CD4-positive, alpha-beta T cell treated with Interleukin-12 subunit alpha and Interleukin-12 subunit beta, for 1 hour (primary cell): ENCODE measurements at places on chromosomes 12 and 14.
A peak's percentile ranks its signal among the peaks of the same experiment; 100 is the strongest.

GRCh38 chr12:110998165-110998564 lies 77.8 kb upstream of the MYL2 start:
- no peak for DNase-seq

DNA sequence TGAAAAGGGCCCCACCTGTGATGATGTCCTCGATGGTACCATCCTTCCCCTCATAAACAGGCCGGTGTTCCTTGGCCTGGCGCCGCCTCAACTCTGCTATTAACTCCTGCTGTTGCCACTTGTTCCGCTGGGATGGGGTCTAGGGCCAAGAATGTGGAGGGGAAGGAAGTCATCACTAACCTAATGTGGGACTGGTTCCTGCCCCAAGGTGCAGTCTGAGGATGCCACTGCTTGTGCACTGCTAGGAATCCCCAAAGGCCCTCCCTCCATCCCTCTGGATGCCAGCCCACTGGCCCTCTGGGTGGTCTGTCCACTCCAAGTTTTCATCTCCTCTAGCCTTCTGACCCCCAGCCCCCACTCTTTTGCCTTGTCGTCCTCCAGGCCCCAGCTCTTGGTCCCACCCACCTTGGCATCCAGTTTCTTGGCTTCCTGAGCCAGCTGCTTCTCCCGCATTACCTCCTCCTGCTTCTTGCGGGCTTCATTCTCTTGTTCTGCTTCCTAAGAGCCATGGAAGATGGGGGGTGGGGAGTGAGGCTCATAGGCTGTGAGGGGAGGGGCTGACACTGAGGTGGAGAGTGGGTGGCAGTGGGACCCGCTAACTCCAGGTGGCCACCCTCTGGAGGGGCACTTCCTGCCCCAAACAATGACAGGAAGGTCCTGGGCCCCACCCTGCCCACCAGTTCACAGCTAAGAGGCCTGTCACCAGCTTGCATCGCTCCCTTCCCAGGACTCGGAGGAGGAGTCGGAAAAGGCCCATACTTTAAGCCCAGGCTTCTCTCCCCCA lies 23.7 kb downstream of the PRPF40B start:
- DNase-seq = no peak

DNA sequence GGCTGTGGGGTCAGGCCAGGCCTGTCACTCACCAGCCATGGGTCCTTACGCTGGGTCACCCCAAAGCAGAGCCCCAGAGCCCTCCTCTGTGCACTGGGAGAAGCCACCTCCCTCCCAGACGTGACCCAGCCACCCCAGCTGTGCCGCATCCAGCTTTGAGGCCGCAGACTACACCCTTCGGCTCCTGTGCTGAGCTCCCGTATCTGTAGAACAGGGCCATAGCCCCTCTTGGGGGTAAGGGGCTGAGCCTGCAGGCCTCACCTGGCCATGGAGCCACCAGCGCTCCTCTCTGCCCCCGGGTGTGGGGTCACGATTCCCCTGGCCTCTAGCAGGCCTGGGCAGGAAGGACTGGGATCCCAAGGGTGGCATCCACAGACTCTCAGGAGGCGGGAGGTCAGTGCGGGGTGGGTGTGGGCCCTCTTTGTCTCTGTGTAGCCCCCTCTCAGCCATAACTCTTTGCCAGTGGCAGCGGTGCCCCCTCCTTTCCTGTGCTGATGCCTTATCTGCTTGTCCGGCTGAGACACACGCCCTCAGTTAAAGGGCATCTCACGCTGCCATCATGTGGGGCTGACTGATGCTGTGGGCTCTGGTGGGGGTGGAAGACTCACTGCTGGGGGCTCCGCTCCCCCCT lies 16.3 kb downstream of the ASPG start:
- no peak for DNase-seq

GRCh38 chr12:107079172-107080011 lies 14.0 kb downstream of the CRY1 start:
- peak; percentile 45 for DNase-seq

DNA sequence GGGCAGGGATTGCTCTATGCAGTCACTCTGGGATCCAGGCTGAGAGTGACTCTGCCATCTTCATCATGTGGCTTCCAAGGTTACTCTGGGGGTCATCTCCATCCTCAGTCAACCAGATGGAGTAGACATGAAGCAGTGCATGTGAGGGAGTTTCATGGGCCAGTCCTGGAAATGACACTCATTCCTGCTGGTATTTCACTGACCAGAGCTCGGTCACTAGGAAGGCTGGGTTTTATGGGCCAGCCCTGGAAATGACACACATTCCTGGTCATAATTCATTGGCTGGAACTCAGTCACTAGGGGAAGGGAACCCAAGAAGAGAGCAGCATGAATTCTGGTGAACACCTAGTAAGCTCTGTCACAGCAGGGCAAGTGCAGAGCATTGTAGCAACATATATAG lies 144.7 kb downstream of the SMOC1 start:
- DNase-seq = no peak

DNA sequence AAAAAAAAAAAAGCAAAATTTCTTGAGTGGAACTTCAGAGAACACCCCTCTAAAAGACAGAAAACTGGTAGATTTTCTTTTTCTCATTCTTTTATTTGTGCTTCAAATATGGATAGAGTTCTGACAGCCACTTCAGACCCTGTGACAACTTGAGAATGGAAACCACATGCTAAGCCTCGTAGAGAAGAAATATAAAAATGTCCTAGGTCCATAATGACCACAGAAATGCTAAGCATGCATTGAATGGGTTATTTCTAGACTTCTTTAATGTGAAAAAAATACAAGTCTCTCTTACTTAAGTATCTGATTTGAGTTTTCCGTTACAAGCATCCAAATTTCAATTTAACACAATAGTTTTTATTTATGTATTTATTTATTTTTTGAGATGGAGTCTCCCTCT lies 28.3 kb upstream of the DIO2 start:
- DNase-seq = no peak

DNA sequence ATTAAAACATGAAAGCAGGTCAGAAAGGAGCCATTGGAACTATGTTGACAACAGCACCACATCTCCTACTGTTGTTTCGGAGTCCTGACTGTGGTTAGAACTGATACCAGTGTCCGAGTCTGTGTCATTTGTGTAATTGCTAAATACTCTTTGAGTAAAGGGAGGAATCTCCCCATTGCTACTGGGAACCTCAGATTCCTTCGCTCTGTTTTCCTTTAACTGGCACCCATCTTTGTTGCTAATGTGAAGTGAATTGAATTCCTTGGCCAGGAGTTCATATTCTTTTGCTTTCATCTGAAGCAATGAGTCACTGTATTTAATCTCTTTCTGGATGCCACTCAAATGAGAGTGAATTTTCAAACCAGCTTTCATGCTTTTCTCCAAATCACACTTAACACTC lies 31.5 kb downstream of the RASSF9 start:
- no peak for DNase-seq

GRCh38 chr14:93537951-93538350 lies 107.2 kb downstream of the UNC79 start:
- DNase-seq = no peak

DNA sequence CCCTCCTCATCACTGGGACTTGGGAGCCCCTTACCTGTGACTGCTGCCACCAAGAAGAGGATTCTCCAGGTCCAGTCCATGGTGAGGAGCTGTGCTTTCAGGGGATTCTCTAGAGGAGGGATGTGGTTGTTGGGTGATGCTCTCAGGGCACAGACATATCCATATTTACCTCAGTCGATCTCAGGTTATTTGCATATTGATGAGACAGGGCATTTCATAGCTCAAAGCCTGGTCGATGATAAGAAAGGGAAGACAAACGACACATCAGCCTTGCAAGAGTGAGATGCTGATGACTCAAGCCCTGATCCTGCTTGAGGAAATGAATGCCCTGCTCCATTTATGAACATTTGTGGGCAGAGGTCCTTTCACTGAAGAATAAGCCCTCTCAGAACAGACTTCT lies 981.0 kb downstream of the TMEM121 start:
- peak; percentile 43 for DNase-seq

DNA sequence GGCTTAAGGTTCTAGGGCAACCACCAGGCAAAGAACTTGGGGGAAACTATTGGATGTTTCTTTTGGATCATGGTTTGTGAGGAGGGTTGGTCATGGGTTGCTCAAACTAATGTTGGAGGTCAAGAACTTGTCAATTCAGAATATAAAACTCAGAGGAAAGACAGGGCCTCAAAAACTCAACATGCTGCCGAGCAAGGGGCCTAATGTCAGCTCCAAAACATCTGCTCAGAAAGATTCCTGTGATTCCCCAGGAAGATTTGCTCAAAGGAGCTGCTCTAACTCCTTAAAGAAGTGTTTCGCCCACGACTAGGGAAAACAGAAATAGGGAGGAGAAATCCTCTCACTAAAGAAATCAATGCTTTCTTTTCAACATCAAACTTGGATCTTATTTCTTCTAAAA lies 3.7 kb upstream of the IGF1 start:
- no peak for DNase-seq

DNA sequence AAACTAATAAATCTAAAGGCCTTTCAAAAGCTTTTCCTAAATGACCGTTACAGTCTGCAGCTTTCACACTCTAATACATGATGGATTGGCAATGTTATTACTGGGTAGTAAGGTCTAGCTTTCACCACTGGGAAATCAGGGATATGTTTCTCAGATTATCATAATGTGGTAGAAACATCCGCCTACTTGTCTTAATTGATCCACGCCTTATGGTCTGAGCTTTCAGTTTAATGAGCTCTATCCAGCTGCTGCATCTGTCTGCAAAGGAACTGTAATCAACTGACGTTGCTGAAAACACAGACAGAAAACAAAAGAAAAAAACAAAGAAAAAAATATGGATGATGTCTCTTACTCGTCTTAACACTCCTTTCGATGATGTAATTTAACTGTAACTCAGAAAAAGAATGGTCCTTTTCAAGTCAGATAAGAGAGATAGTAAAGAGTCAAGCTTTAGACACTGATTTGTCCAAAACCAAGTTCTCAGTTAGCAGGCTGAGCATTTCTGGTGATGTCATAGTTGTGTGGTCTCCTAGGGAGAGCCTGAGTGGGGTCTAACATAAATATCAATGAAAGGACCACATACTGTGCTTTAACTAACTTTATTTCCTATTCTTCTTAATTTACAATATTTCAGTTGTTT lies 85.9 kb downstream of the C2CD5 start:
- no peak for DNase-seq

DNA sequence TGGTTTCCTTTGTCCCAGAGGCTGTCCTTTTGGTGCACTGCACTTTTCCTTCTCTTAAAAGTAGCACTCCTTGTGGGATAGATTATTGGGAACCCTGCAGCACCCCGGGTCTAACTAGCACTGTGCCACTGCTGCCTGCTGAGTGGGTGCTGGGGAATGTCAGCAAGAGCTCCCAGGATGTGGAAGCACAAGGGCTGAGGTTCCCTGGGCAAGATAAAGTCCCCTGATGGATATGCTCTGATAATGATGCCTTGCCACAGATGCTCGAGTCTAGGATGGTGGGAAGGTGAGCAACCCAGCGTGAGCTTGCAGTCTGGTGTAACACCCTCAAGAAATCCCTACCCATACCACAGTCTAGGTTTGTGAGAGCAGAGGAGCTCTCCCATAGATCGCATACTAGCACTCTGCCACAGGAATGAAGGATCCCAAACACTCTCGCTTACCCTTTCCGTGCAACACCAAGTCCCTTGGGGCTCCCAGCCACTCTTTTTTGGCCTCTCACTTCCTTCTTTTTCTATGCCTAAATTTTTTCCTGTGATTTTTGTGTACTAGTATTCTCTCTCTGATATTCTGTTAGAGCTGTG lies 32.6 kb downstream of the USP15 start:
- DNase-seq = no peak

DNA sequence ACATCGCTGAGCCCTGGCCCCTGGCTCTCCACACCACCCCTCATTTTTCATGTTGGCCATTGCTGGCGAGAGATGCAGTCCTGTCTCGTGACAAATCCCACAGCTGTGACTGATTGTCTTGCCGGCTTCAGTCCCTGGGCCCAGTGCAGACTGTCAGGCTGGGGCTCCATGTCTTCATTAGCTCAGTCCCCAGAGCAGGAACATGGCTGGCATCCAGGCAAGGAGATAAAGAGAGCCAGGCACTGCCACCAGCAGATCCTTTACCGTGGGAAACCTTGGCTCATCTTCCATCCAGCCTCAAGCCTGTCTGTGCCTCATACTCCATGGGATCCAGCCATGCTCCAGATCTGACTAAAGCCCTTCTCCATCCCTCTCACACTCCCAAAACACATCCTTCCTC lies 284.7 kb upstream of the FKBP4 start:
- no peak for DNase-seq

DNA sequence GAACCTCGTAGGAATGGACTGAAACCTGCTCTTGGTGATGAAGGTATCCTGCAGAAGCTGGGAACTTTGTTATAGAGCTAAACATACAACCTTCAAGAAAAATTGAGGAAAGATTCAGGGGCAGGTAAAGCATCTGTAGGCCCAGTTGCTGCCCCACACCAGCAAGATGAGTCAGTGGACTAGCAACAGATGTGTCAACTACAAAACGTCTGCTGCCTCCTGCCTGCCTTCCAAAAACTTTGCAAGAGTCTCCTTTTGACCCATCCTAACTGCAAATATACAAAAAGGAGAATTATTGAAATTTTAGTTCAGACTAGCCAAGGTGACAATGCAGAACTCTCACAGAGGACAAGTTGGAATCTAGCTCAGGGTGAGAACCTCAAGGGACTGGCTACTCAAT lies 60.9 kb upstream of the TMTC1 start:
- no peak for DNase-seq

- no peak for DNase-seq
These were observed 28.4 kb upstream of the TBX5 start for GRCh38 chr12:114434341-114434740.

- DNase-seq = no peak
These were observed 19.1 kb downstream of the SIX4 start for GRCh38 chr14:60705100-60705499.

- no peak for DNase-seq
These were observed 86.4 kb downstream of the DACT1 start for GRCh38 chr14:58724206-58724605.

- no peak for DNase-seq
These were observed 13.9 kb upstream of the KRT86 start for GRCh38 chr12:52260361-52261207.

DNA sequence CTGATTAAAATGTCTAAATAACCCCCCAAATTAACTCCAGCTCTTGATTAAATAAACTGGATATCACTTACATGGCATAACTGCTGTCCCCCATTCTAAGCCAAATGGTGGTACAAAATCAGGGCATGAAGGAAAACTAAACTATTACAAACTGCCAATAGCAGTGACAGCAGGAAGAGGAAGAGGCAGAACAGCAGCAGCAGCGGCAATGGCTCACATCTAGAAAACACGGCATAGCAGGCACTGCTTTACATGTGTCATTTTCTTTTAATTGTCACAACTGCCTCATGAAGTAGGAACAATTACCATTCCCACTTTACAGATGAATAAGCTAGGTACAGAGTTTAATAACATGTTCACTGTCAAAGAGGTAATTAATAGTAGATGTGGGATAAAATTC lies 92.0 kb downstream of the EPS8 start:
- no peak for DNase-seq

DNA sequence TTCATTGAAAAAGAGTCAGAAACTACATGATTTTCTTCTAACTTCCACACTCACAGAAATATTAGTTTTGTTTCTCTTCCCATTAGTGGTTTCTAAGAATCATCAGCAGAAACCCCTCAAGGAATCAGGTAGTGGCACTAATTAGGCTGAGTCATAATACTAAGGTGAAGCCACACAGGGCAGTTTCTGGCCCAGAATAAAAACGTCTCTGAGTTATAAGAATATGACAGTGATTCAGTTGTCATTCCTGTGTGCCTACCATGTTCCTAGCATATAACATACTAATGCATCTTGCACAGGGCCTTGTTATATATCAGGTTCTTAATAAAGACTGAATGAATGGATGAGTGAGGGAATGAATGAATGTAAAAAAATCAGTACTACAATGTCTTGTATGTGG lies 206.0 kb upstream of the PLEKHG7 start:
- DNase-seq = no peak
